Daoy (cell line): ENCODE measurements at places on chromosomes 7 and 10. TPM values are rescaled to one million over a fixed set of nuclear protein-coding genes. Genes with fewer than 3 reads are reported as not detected.

The MYL10 gene
- not detected in 2 replicates for total RNA-seq

GRCh38 chr7:51366930-51367613 lies 50.5 kb upstream of the COBL start:
- peak; percentile 71 for DNase-seq

DNA sequence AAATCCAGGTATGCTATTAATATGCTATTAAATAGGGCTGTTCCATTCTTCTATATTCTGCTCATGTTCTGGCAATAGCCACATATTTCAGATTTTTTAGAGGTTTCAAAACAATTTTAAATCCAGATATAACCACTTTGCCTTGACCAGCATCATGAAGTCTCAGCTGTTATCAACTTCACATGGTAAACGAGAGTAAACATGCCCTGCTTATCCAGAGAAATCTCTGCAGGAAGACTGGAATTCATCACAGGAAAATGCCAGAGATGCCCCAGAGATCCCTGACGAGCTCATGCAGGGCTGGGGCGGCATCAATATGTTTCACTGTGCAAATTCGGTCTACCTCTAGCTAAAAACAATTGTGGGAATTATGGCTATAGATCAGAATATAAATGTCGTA lies 126.5 kb downstream of the FANK1 start:
- DNase-seq: no peak

The HPS6 gene
- total RNA-seq: 16.0 and 19.7 TPM in 2 replicates

DNA sequence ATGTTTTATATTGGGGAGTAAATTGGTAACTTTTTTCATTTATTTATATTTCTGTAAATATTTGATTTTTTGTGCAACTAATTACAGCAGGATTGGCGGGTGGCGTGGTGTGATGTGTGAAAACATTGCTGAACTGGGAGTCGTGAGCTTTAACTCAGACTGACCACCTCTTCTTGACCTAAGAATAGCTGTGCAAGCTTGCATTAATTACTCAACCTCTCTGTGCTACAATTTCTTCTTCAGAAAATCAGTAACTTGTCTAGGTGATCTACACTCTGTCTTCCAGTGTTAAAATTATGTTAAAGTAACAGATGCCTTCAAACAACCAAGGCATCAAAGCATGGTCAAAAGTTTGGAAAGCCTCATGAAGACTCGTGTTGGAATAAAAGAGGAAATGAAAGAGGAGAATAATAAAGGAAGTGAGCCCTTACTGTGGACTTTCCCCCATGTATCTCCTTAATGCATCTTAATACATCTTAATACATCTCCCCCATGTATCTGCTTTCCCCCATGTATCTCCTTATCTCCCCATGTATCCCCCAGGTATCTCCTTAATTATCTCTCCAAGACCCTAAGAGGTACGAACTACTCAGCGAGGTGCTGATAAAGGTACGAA lies 71.2 kb downstream of the SVIL start:
- DNase-seq: no peak

The TMEM229A gene
- total RNA-seq: not detected in 2 replicates

- DNase-seq: peak; percentile 68
Observed at GRCh38 chr10:14688606-14689005, 86.1 kb downstream of the FAM107B start.

The ATP6V0A4 gene
- 0.63 TPM in 1 of 2 replicates, not detected in the other for total RNA-seq
